B cell (primary cell): ENCODE measurements at places on chromosomes 1 and 21. TPM values are rescaled to one million over a fixed set of nuclear protein-coding genes. Genes with fewer than 3 reads are reported as not detected.

LRRC38 gene
- not detected in 2 replicates for polyA plus RNA-seq

DNA sequence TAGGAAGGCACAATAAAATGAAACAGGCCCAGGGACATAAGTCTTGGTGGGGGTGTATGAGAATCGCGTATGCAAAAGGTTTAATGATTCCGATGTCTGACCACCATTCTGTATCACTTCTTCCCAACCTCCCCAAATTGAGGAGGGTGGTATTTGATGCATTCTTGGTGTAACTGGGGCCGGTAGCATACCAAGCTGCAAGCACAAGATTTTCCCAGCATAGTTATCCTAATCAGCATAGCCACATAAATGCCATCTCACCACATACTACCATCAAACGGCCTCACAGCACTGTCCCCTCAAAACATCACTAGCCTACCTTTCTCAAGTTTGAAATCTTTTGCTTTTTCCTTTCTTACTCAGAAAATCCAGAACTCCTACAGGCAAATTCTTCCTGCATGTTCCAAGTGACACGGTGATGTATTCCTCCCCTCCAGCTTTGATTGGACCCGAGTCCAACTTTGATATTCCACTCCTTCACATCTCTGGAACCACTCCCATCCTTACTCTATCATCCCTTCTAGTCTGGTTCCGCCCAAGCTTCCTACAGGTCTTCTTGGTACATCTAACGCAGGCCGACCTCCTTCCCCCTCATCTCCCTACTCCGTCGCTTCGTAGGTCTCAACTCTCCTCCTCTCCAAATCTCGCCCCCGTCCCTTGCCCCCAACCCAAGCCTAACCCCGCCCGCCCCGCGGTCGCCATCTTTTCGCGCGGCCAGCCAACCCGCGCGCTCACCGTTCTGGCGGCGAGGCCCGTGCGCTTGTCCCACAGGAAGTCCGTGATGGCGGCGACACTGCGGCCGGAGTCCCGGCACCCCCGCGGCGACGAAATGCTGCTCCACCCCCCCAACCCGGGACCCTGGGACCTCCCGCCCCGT lies 600 bp downstream of the CLK2 start:
- no peaks in the 10 kb centered on the region for H3K36me3 ChIP-seq
- H3K27ac ChIP-seq: peak overlapping the region; percentile 68
- peaks cover 22% of the 10 kb centered on the region for H3K4me1 ChIP-seq
- DNase-seq: no peak
- H3K27me3 ChIP-seq: no peaks in the 10 kb centered on the region
- H3K4me3 ChIP-seq: peak overlapping the region; percentile 83

RGS8 gene
- not detected in 2 replicates for polyA plus RNA-seq

DNA sequence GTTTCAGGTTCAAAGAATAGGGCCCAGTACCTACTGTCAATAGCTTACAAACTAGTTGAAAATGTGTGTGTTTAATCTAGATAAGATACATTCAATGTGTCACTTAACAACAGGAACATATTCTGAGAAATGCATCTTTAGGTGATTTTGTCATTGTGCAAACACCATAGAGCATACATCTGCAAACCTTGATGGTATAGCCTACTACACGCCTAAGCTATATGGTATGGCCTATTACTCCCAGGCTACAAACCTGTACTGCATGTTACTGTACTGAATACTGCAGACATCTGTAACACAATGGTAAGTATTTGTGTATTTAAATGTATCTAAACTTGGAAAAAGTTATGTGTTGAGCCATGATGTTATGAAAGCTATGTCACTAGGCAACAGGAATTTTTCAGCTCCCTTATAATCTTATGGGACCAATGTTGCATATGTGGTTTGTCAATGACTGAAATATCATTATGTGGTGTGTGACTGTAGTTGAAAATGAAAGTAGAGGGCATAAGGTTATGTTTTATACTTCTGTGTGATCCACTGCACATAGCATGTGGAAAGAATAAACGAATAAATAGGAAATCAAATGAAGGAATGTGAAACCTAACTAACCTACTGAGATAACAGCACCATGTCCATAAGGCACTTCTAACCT lies 129.0 kb upstream of the CAMK1G start:
- no peak overlapping the region for H3K27ac ChIP-seq
- no peaks in the 10 kb centered on the region for H3K4me1 ChIP-seq

ANKRD65 gene
- 0.12 TPM in 1 of 2 replicates, not detected in the other for polyA plus RNA-seq

DNA sequence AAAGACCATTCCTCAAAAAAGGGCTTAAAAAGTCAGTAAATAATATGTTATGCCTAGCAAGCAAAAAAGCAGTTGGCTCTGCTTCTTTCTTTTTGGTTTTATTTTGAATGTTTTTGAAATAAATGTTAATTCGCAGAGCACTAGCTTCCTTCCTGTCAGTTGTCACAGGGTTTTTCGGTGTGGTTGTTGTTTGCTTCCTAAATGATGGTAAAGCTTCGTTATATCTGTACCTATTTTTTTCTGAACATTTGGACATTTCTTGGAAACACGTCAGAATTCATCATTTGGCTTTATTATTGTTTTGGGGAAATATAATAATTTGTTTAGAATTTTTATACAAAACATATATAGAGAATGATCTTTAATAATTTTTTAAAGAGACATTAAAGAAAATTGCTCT lies 351.9 kb upstream of the SGIP1 start:
- H3K4me3 ChIP-seq: no peak overlapping the region
- H3K27ac ChIP-seq: no peak overlapping the region
- H3K36me3 ChIP-seq: no peaks in the 10 kb centered on the region
- H3K27me3 ChIP-seq: no peaks in the 10 kb centered on the region
- H3K4me1 ChIP-seq: no peaks in the 10 kb centered on the region
- DNase-seq: no peak

GRCh38 chr21:33136847-33137502 lies 67.0 kb downstream of the OLIG1 start:
- no peak for DNase-seq
- H3K27me3 ChIP-seq: no peaks in the 10 kb centered on the region
- no peak overlapping the region for H3K4me3 ChIP-seq

- H3K4me1 ChIP-seq: no peaks in the 10 kb centered on the region
- no peaks in the 10 kb centered on the region for H3K36me3 ChIP-seq
- H3K4me3 ChIP-seq: no peak overlapping the region
- DNase-seq: no peak
Observed at GRCh38 chr1:229002037-229002436, 266.8 kb downstream of the RHOU start.

- no peaks in the 10 kb centered on the region for H3K27me3 ChIP-seq
- no peaks in the 10 kb centered on the region for H3K36me3 ChIP-seq
- no peak overlapping the region for H3K4me3 ChIP-seq
- H3K4me1 ChIP-seq: peaks cover 13% of the 10 kb centered on the region
- no peak overlapping the region for H3K27ac ChIP-seq
Observed at GRCh38 chr1:172646653-172647052, 12.2 kb upstream of the FASLG start.

DNA sequence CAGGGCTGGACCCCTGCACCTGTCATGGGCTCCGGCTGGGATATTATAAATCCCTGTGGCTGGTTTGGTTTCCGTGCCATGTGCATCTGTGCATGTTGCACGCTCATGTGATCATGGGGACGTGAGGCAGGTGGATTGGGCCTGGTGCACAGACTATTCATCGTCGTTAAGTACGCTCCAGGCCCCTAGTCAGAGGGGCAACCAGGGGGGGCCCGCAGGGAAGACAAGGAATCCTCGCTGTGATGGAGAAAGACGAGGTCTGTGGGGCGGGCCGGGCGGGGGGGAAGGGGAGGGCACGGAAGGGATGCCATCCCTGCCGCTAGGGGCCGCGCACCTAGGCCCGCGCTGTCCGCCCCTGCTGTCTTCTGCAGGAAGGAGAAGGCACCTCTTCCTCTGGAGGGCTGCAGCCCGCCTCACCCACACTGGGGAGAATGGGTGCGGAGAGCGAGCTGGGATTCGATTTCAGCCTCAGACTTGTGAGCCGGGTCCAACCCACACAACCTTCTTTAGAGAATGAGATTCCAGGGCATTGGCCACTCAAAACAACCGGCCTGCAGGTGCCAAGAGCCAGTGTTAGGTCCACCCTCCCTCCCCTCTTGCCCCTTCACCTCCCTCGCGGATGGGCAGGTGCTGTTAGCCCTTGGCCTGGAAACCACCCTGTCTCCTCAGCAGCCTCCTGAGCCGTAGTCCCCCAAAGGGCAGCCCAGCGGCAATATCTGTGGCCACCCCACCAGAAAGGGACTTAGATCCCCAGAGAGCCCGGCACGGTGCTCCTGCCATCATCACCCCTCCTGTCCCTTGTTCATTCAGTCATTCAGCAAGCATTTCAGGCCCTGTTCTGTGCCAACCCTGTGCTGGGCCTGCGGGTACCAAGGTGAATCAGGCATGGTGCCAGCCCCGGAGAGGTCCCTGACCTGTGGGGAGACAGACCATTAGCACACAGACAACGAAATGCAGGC lies 950 bp upstream of the LRP8 start:
- H3K4me3 ChIP-seq: peak overlapping the region; percentile 32
- H3K4me1 ChIP-seq: peaks cover 19% of the 10 kb centered on the region
- no peaks in the 10 kb centered on the region for H3K36me3 ChIP-seq
- H3K27ac ChIP-seq: no peak overlapping the region

DNA sequence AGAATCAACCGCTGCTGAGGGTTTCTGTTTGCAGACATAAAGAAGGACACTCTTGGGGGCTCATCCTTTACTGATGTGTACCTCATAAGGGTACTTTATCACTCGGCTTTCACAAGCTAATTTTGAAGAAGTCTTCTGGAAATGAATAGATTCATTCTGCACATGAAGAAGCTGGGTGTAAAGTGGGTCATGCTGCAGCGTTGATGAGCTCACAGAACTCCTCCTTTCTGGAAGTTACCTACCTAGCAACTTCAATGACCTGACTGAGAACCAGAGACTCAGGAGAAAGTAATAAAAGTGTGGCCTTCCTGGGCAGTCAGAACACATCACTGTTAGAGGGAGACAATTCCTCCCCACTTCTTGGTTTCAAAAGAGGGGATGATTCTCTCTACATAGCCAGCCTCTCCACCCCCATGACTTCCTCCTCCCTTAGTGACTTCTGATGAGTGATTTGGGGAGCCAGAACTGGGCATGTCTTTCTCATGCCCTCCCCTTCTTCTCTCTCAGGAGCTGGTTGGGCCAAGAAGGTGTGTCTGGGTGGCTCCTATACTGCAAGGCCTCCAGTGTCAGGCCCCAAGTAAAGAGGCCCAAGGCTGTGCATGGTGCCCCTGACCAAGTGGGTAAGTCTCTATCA lies 27.0 kb downstream of the PCNX2 start:
- no peaks in the 10 kb centered on the region for H3K4me1 ChIP-seq
- no peaks in the 10 kb centered on the region for H3K36me3 ChIP-seq

F13B gene
- not detected in 2 replicates for polyA plus RNA-seq

GRCh38 chr21:31622397-31622796 lies 37.1 kb upstream of the SOD1 start:
- H3K27ac ChIP-seq: no peak overlapping the region
- no peaks in the 10 kb centered on the region for H3K36me3 ChIP-seq
- no peak overlapping the region for H3K4me3 ChIP-seq
- no peaks in the 10 kb centered on the region for H3K27me3 ChIP-seq

GJB4 gene
- polyA plus RNA-seq: not detected in 2 replicates

DNA sequence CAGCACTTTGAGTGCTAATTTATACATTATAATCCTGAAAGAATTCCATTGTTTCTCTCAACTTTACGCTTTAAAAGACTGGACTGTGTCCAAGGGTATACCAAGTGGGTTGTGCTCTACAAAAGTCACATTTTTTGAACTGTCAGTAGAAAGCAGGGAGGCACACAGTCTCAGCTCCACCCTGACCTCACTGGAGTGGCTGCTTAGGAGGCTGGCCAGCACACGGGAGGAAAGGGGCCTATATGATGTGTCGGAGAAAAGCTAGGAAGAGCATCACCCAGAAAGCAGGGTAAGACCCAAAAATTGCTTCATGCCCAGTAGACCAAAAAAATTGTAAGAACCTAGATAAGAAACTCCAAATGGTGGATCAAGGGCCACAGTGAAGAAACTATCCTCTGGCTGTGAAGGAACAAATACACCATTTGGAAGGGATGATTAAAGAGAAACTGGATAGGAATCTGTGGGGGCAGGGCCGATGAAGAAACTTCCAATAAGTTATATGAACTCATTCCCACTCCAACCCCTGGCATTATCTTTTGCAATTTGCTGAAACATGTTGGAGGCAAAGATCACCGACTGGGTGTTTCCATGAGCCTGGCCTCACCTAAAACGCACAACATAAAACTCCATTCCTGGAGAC lies 1.9 kb downstream of the S100A10 start:
- DNase-seq: no peak
- H3K4me3 ChIP-seq: no peak overlapping the region
- H3K27me3 ChIP-seq: no peaks in the 10 kb centered on the region
- H3K27ac ChIP-seq: no peak overlapping the region
- H3K4me1 ChIP-seq: peaks cover 13% of the 10 kb centered on the region
- H3K36me3 ChIP-seq: no peaks in the 10 kb centered on the region

- peak overlapping the region; percentile 55 for H3K4me3 ChIP-seq
- H3K27me3 ChIP-seq: peaks cover 6% of the 10 kb centered on the region
- H3K36me3 ChIP-seq: no peaks in the 10 kb centered on the region
- no peak overlapping the region for H3K27ac ChIP-seq
- no peak for DNase-seq
Observed at GRCh38 chr1:32611859-32612188, 38.5 kb downstream of the ZBTB8OS start.

CITED4 gene
- polyA plus RNA-seq: 4.1 and 5.6 TPM in 2 replicates

OR2L3 gene
- 0.17 and 0.42 TPM in 2 replicates for polyA plus RNA-seq

GRCh38 chr21:45497846-45498645 lies 44.2 kb downstream of the SLC19A1 start:
- DNase-seq: no peak
- H3K27ac ChIP-seq: no peak overlapping the region
- H3K27me3 ChIP-seq: no peaks in the 10 kb centered on the region
- no peaks in the 10 kb centered on the region for H3K36me3 ChIP-seq
- H3K4me1 ChIP-seq: no peaks in the 10 kb centered on the region

- DNase-seq: no peak
- no peak overlapping the region for H3K4me3 ChIP-seq
- H3K27ac ChIP-seq: no peak overlapping the region
- no peaks in the 10 kb centered on the region for H3K4me1 ChIP-seq
- no peaks in the 10 kb centered on the region for H3K27me3 ChIP-seq
- H3K36me3 ChIP-seq: peaks cover 2% of the 10 kb centered on the region
Observed at GRCh38 chr1:174297351-174297750, 138.0 kb downstream of the RABGAP1L start.

GRCh38 chr1:102262994-102263393 lies 266.3 kb upstream of the OLFM3 start:
- no peaks in the 10 kb centered on the region for H3K4me1 ChIP-seq
- H3K27ac ChIP-seq: no peak overlapping the region
- no peaks in the 10 kb centered on the region for H3K36me3 ChIP-seq
- no peak for DNase-seq

GRCh38 chr1:34918977-34919561 lies 10.4 kb downstream of the DLGAP3 start:
- H3K4me1 ChIP-seq: peaks cover 13% of the 10 kb centered on the region
- no peaks in the 10 kb centered on the region for H3K36me3 ChIP-seq
- peak; percentile 54 for DNase-seq
- H3K27me3 ChIP-seq: no peaks in the 10 kb centered on the region

- no peak for DNase-seq
- no peak overlapping the region for H3K4me3 ChIP-seq
- no peaks in the 10 kb centered on the region for H3K27me3 ChIP-seq
- no peaks in the 10 kb centered on the region for H3K36me3 ChIP-seq
- no peaks in the 10 kb centered on the region for H3K4me1 ChIP-seq
Observed at GRCh38 chr1:94401206-94401605, 17.0 kb upstream of the ABCD3 start.

AGRN gene
- polyA plus RNA-seq: 7.0 and 7.3 TPM in 2 replicates

CNKSR1 gene
- polyA plus RNA-seq: 5.8 and 8.8 TPM in 2 replicates

GRCh38 chr1:236165238-236165981 lies 23.1 kb downstream of the GPR137B start:
- peaks cover 10% of the 10 kb centered on the region for H3K4me1 ChIP-seq
- DNase-seq: no peak
- no peaks in the 10 kb centered on the region for H3K36me3 ChIP-seq
- no peak overlapping the region for H3K27ac ChIP-seq
- peaks cover 5% of the 10 kb centered on the region for H3K27me3 ChIP-seq

PTPN22 gene
- polyA plus RNA-seq: 14.3 and 16.6 TPM in 2 replicates

MPZ gene
- 4.3 and 5.8 TPM in 2 replicates for polyA plus RNA-seq
